Activated CD4-positive, alpha-beta T cell treated with anti-CD3 and anti-CD28 coated beads for 4 hours (primary cell): ENCODE measurements at places on chromosomes 13 and 19.

DNA sequence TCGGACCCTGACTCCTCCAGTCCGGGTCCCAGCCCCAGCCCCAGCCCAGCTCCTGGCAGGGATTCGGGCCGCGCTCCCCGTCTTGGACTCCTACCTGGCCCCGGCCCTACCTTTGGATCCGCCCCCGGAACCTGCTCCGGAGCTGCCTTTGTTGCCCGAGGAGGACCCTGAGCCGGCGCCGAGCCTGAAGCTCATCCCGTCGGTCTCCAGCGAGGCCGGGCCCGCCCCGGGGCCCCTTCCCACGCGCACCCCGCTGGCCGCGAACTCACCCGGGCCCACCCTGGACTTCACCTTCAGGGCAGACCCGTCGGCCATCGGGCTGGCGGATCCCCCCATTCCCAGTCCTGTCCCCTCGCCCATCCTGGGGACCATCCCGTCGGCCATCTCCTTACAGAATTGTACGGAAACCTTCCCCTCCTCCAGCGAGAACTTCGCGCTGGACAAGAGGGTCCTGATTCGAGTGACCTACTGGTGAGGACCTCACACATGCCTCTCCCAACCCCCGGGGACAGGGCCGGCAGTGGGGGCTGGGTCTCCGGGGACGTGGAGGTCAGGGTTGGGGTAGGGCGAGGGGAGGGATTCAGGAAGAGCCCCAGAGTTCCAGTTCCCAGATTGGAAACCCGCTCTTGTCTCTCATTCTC lies 732 bp downstream of the SELENOV start:
- no peak for DNase-seq

GRCh38 chr19:3171894-3172672 lies 6.5 kb upstream of the S1PR4 start:
- no peak for DNase-seq

DNA sequence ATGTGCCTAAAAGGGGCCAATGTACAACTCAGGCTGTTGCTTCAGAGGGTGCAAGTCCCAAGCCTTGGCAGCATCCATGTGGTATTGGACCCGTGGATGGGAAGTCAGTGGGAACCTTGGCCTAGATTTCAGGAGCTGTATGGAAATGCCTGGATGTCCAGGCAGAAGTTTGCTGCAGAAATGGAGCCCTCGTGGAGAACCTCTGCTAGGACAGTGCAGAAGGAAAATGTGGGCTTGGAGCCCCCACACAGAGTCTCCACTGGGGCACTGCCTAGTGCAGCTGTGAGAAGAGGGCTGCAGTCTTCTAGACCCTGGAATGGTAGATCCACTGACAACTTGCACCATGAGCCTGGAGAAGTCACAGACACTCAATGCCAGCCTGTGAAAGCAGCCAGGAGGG lies 28.5 kb downstream of the GPC5 start:
- DNase-seq, result no peak

DNA sequence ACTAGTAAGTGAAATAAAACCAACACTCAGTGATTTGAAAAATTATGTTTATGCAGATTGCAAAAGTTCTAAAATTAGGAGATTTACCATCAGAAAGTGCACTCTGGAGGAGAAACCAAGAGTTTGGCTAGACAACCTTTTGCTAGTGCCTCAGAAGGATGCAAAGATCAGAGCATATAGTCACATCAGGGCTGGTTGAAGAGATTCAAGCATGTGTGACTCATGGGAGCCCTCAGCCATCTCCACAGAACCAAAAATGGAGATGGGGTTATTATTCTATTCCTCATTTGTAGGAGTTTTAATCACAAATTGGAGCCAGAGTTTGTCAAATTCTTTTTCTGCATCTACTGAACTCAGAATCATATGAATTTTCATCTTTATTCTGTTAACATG lies 32.9 kb upstream of the OXGR1 start:
- DNase-seq, result no peak

- no peak for DNase-seq
Measured at GRCh38 chr13:28316836-28317235, 178.1 kb downstream of the FLT1 start.

- DNase-seq, result no peak
Measured at GRCh38 chr13:44413095-44413494, 39.5 kb downstream of the SERP2 start.

- DNase-seq, result no peak
Measured at GRCh38 chr13:103315711-103316110, 249.5 kb upstream of the SLC10A2 start.

DNA sequence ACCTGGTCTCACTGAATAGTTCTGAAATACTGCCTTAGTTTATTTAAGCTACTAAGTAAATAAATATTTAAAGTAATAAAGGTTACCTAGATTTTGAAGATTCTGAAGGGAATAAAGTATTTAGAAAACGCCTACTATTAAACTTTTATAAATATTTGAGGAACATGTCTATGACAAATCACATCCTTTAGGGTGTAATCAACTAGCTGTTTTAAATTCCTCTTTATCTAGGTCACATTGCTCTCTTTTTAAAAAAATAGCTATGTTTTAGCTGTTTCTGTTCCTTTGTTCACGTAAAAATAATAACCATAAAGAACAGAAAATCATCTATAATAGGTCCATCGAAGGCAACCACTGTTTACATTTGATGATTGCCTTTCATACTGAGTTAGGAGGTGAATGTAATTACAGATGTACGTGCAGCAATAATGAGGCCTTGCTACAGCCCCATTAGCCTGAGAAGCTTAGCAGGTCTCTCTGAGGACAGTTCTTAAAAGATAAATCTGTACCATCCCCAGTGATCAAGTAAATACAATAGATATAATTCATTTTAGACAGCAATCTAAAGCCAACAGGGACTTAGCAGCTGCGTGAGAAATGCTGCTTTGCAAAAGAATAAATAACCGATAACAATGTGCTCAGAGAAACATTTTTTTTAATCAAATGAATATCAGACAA lies 449.5 kb downstream of the LIG4 start:
- DNase-seq, result no peak

DNA sequence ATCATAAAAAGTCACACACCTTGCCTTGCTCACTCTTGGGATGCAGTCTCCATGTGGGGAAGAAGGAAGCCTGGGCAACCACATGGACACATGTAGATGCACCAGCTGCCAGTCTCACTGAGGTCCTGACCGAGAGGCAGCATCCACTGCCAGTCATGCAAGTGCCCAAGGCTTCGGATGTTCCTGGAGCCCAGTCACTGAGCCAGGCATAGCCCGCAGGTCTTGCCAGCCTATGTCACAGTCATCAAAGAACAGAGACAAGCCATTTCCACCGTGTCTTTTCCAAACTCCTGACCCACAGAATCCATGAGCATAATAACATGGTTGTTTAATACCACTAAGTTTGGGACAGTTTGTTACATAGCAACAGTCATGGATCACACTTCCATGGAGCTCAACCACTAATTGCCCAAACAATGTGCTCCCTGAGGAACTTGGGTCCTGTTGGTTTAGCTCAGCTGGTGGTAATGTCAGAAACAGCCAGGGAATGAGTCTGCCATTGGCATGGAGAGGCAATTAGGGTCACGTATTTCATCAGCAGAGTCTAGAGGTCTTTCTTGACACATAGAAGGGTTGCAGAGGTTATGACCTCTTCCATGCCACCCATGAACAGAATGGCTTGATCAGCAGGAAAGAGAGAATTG lies 21.5 kb downstream of the STARD13 start:
- no peak for DNase-seq

DNA sequence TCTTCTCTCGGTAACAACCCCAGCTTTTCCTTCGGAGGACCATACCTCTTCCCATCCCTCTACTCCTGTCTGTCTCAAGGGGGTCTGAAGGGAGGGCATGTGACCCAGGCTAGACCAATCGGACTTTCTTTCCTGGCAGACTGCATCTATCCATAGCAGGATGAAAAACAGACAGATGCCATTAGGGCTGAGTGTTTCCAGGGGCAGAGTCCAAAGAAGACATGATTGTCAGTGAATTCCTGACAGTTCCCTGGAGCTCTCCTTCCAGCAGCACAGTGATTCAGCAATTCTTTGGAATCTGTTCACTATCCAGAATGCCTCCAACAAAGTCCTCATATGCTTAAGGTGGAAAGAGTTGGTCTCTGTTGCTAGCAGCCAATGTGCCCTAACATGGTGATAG lies 189.8 kb downstream of the KCTD12 start:
- no peak for DNase-seq

DNA sequence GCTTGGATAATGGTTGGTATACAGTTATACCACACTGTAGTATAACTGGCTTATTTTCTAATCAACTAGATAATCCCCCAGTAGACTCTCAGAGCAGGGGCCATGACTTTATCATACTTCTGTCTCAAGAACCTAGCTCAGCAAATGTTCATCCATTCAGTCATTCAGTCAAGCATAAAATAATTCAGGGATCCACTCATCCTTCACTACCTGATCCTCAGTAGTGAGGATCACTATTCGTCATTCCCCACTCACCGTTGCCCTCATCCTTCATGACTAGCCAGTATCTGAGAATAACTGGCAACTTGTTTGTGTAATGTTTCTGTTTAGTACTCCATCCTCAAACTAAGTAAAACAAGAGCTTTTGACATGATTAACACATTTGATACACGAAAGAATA lies 77.6 kb downstream of the TSC22D1 start:
- no peak for DNase-seq

- DNase-seq, result no peak
Measured at GRCh38 chr19:50252887-50253268, 49.5 kb downstream of the MYH14 start.
